Astrocyte (in vitro differentiated cells and primary cell): ENCODE measurements at places on chromosomes 7 and 10. TPM values are rescaled to one million over a fixed set of nuclear protein-coding genes. Genes with fewer than 3 reads are reported as not detected.

The CBLL1 gene
- total RNA-seq = 27.3 and 28.3 TPM in 2 replicates

The GTPBP10 gene
- 18.9 and 24.0 TPM in 2 replicates for total RNA-seq

The VPS37D gene
- total RNA-seq = 2.9 and 3.6 TPM in 2 replicates

The CACNA2D1 gene
- 53.4 and 65.4 TPM in 2 replicates for total RNA-seq

The ZNF727 gene
- total RNA-seq = not detected in 2 replicates

The ANKRD30A gene
- total RNA-seq = not detected in 2 replicates

The PON3 gene
- total RNA-seq = not detected in 2 replicates
